Activated T-helper 1 cell treated with anti-CD3 and anti-CD28 coated beads, Interleukin-2, amount 50 U/mL, for 16 hours (primary cell): ENCODE measurements at places on chromosomes 12 and 14.

DNA sequence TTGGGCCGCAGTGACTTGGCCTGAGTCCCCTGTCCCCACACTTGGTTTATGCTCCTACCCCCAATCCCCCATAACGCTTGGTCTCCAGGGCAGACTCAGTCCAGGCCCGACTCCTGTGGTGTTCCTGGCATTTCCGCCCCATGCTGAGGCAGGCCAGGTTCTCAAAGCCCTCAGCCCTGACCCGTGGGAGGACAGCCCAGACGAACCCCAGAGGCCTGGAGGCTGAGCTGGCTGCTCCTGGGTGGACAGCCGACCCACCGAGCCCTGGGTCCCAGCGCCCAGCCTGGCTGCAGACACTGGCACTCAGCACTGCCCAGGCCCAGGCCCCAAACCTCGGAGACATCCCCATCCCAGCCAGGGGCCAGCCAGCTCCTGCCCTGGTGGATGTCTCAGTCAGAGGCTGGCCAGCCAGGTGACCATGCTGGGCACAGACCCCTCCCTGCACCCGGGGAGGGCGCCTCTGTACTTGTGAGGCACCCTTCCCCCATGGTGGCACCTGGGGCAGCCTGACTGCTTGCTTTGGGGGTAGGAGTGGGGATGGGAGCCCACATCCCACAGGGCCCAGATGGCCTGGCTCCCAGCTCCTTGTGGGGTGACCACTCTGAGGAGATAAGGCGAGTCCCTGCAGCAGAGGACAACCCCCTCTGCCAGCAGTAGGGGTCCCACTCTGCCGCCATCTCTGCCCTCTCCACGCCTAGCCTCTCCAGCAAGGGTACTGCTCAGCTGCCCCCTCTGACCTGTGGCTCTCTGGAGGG is 1.4 kb downstream of the PLD4 start:
- no peak for DNase-seq

- no peak for DNase-seq
These were observed 215.2 kb upstream of the SSTR1 start for GRCh38 chr14:37992499-37992898.

- no peak for DNase-seq
These were observed 51.1 kb downstream of the BRMS1L start for GRCh38 chr14:35877276-35877675.

DNA sequence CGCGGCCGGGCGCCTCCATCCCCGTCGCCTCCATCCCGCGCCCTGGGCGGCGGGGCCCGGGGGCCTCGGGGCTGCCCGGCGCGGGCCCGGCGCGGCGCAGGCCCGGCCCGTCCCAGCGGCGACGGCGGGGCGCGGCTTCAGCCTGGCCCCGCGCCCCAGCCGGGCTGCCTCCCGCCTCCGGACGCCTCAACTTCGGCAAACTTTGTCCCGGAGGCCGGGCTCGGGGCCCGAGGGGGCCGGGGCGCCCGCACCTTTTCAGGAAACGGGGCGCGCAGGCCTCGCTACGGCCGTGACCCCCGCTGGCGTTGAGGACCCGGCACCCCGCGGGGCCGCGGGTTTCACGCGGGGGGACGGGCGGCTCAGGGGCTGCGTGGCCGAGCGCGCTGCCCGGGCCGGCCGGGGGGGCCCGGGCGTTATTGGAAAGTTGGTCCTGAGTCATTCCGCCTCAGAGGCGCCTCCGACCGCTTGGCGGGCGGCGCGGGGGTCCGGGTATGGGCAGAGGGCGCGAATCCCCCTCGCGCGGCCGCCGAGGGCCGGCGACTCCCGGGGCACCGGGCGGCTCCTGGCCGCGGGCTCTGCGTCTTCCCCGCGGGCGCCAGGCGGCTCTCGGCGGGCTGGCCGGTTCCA is 575 bp downstream of the TRAF3 start:
- DNase-seq, result peak; percentile 11

DNA sequence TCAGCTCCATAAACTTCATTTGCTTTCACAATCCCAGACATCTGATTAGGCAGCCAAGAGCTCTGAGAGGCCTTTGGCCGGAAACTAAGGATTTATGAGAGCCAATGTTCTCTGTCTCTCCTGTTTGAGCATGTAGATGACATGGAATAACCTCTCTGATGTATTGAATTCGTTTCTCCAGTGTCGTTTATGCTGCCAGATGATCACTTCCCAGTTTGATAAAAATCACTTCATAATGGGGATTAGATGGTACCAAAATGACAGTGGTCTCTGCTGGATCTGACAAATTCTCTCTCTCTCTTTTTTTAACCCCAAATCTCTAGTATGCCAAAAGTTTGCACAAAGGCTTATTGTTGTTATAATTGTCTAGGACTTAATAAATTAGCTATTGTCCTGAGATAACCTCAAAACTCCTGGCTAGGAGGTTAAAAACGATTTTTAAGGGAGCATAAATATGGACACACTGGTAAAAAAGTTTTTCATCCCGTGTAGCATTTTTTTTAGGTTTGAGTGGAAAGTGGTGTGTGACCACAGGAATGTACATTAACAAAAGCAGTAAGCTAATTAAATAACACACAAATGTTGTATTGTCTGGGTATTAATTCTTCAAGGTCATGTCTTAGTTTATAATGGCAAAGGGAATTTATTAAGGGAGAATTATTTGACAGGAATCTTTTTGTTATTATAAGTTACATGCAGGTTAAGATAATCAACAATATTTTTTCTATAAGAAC is 82.6 kb upstream of the USP44 start:
- DNase-seq, result no peak

GRCh38 chr12:27553941-27554340 is 29.9 kb downstream of the PPFIBP1 start:
- no peak for DNase-seq

GRCh38 chr14:97100306-97100705 is 303.1 kb downstream of the VRK1 start:
- DNase-seq, result no peak

DNA sequence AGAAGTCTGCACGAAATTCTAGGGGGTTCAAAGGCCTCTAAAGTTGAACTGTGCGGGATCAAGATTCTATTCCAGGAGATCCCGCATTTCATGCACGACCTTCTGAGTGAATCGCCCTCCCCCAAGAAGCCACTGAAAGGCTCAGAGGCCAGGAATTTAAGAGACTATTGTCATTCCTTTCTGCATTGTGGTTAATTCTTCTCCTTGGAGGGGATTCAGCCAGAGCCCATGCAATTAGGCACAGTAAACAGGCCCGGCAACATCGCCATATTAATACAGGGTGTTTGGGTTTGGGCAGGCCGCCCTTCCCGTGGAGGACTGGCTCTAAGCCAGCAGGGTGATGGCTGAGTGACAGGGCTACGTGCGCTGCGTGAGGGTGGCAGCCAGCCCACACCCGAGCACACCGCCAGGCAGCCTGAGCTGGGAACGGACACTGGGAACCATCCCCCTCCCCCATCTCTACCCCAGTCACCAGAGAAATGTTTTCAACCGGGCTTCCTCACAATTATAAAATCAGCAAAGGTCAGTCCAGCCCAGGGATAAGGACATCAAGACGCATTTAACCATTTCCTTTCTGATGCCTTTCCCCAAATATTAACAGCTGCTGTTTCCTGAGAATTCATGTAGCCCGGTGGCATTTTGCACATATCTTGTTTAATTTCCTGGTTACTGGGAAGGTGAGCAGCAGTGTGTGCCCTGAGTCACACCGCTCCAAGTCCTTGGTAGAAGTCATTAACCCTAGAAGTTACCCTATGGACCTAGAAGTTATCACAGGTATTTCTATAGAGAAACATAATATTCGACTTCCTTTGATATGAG is 12.5 kb downstream of the EGLN3 start:
- no peak for DNase-seq

GRCh38 chr12:86496595-86496994 is 240.4 kb upstream of the MGAT4C start:
- DNase-seq, result no peak

- no peak for DNase-seq
These were observed 130.5 kb upstream of the CRY1 start for GRCh38 chr12:107223821-107224220.

- no peak for DNase-seq
These were observed 77.7 kb upstream of the SLC38A2 start for GRCh38 chr12:46450279-46450748.

GRCh38 chr12:105418229-105418628 is 87.7 kb downstream of the C12orf75 start:
- DNase-seq, result no peak

DNA sequence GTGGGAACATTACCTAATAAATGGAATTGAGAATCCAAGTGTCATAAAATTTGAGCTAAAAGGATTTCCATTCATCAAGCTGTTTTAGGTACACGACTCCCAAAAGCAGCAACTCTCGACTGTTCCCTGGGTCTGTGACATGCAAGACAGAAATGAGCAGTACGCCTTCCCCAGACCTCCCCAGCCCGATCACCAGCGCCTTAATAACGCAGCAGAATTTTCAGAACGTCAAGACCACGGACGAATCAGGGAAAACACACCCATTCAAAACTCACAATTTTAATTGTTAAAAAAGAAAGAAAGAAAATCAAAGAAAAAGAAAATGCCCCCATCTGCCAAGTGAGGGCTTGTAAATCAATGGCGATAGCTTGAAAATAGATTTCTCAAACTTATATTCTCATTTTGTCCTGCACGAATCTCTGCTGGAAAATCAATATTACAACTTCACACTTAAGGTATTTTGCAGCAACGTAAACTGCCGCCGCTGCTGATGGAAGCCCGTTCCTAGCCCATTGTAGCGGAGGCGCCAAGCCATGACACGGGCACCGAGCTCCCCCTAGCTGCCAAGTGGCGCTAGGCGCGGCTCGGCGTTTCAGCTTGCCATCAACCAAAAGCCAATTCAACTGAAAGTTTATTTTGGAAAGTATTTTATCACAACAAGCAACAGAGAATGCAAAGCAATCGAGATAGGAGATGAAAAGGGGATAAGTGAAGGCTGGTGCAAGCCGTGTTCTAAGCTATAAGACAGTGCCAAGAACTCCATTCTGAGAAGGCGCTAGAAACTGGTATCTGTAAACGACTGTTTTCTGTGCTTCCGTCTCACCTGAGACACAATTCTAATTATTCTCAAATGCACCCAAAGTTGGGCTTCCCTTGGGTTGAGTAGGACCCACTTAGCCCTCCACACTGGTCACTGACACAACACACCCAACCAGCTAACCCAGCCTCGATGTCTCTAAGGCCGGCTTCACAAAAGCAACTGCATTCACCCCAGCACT is 5.5 kb downstream of the BCL11B start:
- DNase-seq, result peak; percentile 82

- peak; percentile 58 for DNase-seq
These were observed 52.3 kb downstream of the NEUROD4 start for GRCh38 chr12:55072083-55072482.

DNA sequence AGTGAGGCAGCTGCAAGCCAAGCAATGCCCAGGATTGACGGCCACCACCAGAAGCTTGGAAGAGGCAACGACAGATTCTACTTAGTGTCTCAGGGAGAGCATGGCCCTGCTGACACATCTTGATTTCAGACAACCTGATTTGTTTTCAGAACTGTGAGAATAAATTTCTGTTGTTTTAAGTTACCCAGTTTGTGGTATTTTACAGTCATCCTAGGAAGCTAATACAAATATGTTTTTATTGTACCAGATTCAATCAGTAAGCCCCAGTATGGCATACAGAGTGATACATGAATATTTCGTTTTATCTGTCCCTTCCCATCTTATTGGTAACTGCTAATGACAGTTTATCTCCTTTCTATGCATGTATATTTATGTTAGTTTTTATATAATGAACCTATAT is 62.3 kb downstream of the SAMD4A start:
- no peak for DNase-seq

DNA sequence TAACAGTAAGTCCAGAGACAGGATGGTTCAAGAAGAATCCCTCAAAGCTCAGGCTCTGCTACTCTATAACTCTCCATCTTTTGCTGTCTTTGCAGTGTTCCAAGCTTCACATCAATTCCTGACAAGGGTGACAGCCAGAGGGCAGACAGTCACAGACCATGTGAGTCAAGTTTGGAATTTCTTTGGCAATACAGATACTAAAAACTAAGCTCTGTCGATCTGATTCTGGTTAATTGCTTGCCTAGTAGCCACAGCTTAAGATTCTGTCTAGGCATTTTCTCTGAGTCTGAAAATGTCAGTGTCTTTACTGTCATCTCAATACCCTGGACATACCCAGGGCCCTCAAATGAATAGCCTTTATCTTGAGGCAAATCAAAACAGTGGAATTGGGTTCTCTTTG is 153.7 kb downstream of the CEP128 start:
- no peak for DNase-seq

DNA sequence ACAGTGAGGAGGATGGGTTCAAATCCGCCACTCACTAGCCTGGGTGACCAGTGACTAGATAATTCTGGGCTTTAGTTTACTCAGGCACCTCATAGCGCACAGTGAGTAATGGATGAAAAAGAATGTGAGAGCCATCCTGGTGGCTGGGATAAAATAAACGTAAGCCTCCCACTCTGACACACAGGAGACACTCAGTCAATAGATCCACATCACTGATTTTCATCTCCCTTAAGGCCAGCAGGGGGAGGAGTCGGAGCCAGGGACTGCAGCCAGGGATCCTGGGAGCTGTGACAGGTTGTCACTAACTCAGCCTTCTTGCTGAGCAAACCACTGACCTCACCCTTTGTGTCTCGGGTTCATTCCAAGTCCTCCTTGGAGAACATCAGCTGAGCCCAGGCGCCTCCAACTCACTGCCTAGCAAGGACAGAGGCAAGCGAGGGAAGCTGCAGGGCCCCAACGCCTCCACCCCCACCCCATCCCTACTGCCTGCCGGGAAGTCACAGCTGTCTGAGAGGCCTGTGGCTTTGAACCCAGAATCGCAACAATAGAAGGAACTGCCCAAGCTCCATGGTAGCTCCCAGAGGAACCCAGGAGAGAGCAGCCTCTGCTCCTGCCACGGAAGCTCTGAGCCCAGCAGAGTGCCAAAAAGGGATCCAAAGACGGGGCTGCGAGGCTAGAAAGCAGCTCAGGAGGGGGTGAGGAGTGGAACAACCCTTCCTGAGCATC is 30.7 kb downstream of the PXN start:
- DNase-seq, result no peak

- DNase-seq, result no peak
These were observed 24.6 kb upstream of the ITPR2 start for GRCh38 chr12:26857465-26858176.

- no peak for DNase-seq
These were observed 1.2 kb upstream of the CLEC2B start for GRCh38 chr12:9870286-9870866.

- no peak for DNase-seq
These were observed 188.8 kb downstream of the EPS8 start for GRCh38 chr12:15600223-15600935.

DNA sequence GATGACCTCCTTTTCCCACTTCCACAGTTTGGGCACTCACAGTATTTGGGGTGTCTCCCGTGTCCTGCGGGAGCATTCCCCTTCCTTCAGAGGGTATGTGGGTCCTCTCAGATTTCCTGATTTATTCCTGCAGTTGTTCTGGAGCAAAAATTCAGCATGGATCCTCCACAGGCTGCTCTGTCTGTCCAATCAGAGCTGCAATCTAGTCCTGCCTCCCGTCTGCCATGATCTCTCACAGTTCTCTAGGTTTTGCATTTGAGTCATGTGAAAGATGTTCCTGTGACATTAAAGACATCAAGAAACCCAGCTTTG is 435.9 kb downstream of the TMTC2 start:
- DNase-seq, result no peak

DNA sequence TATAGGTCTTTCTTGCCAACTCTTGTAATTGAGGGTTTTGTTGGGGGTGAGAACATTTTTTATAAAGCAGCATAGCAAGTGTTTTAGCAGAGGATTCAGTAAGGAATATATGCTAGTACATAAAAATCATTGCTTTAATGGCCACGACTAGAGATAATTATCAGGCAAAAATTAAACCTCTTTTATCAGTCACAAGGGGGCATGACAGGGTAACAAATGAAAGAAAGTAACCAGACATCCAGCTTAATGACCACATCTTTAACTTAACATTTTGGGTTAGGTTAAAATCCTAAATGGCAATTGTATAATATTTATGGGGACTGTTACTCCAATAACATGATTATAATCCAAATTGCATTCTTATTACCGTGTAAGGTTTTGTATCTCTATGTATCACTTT is 119.6 kb downstream of the LRRIQ1 start:
- DNase-seq, result no peak
